ENCODE measurements at places on chromosomes 11 and 22.

DNA sequence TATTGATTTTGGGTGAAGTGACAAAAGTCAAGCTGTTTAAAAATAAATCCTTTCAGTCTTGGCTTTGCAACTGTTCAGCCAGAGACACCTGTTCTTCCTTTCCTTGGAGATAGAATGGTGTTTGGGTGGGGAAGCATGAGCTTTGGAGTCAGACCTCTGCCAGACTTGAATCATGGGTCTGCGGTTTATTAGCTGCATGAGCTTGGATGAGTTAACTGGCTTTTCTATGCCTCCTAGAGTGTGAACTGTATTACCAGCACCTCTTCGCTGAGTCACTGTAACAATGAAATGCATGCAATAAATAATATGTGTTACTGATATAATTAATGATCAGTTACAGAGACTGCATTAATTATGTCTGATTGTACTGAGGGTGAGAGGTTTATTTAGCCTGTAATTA, 13.5 kb upstream of the MYEOV start:
- no peak for DNase-seq

- DNase-seq = no peak
Observed at GRCh38 chr11:113484223-113484622, 9.0 kb upstream of the DRD2 start.

DNA sequence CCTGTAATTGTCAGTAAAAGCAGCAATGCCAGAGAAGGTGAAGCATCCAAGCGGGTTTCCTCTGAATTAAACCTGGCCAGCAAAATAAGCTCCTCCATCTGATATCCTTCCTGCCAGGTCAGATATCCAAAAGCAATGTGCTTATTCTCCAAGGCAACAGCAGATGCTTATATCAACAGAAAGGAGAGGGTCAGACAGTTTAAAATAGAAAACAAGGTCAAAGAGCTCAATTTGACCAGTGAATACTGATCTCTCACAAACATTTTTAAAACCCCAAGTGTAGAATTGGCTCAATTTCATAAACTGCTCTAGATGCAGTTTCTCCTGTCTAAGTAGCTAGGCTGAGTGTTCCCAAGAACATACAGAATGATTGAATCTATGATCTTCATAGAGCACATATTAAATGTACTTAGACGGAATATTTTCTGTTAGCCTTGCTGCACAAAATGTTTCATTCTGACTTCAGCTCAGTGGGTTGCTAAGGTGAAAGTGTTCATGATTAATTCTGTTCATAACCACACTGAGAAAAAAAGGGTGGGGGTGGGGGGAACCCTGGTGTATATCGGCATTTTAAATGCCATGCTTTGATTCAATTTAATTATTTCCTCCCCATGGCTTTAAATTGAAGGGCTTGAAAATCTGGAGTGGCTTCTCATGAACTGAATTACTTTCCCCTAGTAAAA, 174.2 kb upstream of the ARHGAP20 start:
- DNase-seq = no peak

DNA sequence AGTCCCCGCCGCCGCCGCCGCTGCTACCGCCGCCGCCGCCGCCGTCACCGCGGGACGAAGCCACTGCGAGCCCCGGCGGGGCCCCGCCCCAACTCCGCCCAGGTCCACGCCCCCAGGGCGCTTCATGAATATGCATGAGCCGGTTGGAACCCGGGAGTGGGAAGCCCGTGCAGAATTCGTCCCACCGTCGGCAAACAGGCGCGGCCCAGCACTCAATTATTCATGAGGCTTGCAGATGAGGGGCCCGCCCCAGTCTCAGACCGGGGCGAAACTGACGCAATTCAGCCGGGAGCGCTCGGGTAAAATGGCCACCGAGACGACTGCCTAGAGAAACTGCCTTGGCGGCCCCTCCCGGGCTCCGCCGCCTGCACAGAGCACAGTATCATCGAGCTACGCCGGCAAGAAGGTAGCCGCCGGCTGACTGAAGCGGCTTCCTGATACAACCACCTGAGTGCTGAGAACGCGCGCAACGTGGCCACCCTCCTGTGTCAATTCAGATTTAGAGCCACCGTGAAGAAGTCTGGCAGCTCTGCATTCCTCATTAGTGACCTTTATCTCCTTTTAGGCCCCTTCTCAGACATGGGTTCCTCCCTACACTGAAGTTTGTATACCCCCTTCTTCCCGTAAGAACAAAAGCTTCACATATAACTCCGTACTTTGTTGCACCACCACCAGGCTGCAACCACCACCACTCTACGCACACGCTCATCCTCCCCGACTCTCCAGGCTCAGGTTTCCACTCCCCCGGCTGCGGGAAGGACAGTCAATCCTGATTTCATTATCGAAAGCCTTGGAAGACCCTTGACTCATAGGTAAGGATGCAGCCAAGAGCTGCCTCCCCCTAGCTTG, at the start of gene TNKS1BP1:
TNKS1BP1 (minus strand) TSS at position 67 of the 849 bp plus-strand sequence. CDS start 3,067 bp downstream, outside the sequence.
- peak; percentile 94 for DNase-seq

- DNase-seq = peak; percentile 64
Observed at GRCh38 chr11:63537293-63538101, 889 bp downstream of the PLAAT4 start.

DNA sequence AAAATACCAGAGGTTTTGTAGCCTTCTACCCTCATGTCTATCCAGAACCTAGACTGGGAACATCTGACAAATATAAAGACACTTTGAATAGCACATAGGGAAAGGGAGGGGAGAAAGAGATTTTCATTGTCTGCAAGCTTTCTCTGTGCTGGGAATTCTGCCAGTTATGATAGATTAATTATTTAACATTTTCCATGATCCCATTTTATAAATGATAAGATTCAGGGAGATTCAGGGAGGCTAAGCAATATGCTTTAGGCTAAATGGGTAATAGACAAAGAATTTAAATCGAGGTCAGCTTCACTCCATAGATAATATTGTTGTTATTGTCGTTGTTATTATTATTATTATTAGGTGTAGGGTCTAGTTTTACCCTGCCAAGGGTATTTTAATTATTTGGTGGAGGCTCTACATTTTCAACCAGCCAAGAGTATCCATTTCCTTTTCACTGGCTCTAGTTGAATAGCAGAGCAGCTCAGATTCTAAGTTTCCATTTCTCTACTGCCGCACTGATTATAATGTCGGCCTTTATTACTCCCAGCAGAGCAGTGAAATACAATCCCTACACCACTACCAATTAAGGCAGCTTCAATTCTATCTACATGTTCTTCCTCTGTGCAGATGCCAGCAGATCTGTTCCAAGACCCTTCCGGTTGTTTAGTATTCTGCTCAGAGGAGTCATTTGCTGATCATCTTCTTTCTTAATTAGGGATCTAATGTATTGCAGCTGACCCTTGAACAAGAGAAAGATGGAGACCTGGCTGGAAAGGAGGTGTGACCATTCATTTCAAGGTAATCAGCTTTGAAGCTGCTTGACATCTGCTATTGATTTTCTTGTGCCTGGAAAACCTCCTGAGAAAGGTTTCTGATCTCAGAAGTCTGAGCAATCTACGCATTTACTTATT, 23.8 kb upstream of the SYN3 start:
- no peak for DNase-seq

- DNase-seq = peak; percentile 34
Observed at GRCh38 chr11:35526370-35526792, 965 bp upstream of the PAMR1 start.

DNA sequence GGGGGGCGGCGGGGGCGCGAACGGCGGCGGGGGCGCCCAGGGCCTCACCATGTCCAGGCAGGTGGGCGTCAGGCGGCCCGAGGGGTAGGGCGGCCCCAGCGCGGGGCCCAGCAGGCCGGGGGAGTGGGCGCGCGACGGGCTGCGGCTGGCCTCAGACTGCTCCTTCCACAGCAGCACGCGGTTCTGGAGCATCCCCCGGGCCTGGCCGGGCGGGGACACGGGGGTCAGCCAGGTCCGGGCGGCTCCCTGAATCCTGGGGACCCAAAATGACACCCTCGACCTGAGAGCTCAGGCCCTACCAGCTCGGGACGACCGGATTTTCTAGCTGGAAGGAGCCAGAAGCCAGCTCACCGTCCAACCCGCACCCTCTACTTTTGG, 5.5 kb upstream of the SLC16A8 start:
- no peak for DNase-seq

- DNase-seq = no peak
Observed at GRCh38 chr22:37209140-37209845, 3.0 kb downstream of the SSTR3 start.

GRCh38 chr11:67288198-67288451, 978 bp upstream of the ANKRD13D start:
- no peak for DNase-seq

- no peak for DNase-seq
Observed at GRCh38 chr22:38761202-38762162, 5.7 kb upstream of the SUN2 start.

- no peak for DNase-seq
Observed at GRCh38 chr11:64186492-64187165, 658 bp downstream of the STIP1 start.

DNA sequence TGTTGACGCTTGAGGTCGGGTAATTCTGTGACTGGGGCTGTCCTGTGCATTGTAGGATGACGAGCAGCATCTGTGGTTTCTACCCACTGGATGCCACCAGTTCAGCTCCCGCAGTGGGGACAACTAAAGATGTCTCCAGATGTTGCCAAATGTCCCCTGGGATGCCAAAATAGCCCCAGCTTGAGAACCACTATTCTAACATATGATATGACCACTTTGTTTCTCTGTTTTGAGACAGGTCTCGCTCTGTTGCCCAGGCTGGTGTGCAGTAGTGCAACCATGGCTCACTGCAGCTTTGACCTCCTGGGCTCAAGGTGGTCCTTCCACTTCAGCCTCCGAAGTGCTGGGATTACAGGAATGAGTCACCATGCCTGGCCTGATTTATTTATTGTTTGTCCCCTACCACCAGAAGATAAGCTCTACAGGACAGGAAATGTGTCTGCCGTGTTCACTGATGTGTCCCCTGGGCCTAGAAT, 4.4 kb upstream of the MEN1 start:
- DNase-seq = no peak

GRCh38 chr11:1299621-1300020, 9.8 kb downstream of the TOLLIP start:
- DNase-seq = no peak

GRCh38 chr22:31585161-31585859, 76.7 kb downstream of the PISD start:
- DNase-seq = no peak

DNA sequence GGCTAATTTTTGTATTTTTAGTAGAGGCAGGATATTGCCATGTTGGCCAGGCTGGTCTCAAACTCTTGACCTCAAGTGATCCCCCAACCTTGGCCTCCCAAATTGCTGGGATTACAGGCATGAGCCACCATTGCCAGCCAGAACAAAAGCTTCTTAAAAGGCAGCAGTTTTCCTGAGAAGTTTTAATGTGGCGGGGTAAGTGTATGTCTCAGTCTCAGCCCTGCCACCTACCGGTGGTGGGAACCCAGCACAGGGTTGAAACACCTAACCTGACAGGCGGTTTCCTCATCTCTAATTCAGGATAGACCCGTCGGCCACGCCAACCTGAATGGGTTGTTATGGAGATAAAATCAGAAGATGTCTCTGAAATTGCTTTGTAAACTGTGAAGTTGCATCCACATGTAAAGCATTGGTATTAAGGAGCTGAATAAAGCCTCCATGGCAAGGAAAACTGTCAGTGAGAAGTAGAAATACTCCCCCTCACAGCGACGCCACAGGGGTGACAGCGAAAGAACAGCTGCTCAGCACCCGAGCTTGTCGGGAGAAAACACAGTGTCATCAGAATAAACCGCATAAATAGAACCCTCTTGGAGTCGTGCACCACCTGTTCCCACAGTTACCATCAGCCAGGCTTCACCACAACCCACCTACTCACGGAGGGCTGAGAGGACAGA, 165.9 kb upstream of the NCAM1 start:
- no peak for DNase-seq

- no peak for DNase-seq
Observed at GRCh38 chr11:90635151-90635550, 412.3 kb upstream of the CHORDC1 start.

DNA sequence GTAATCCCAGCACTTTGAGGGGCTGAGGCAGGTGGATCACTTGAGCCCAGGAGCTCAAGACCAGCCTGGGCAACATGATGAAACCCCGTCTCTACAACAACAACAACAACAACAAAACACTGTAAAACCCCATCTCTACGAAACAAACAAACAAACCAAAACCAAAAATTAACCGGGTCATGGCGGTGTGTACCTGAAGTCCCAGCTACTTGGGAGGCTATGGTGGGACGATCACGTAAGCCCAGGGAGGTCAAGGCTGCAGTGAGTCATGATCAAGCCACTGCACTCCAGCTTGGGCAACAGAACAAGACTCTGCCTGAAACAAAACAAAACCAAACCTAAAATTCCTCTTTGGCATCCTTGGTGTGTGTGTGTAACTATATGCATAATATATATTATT, 7.0 kb upstream of the POLA2 start:
- DNase-seq = no peak

- no peak for DNase-seq
Observed at GRCh38 chr11:7364660-7365059, 113.0 kb downstream of the SYT9 start.

GRCh38 chr22:16866167-16866566, 41.0 kb upstream of the XKR3 start:
- no peak for DNase-seq

DNA sequence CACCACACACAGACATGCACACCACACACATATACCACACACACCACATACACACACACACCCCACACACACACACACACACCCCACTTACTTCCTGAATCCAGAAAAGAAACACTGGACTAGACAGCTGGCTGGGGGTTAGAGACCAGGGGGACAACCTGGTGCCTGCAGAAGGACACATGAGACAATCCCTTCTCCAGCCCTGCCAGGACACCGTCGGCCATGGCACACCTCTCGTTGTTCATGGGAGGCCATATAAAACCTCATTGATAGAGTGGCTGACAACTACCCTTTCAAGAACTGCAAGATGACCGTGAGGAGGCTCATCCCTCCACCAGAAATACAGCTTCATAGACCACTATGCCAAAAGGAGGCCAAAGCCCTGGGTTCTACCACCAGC, 54.3 kb downstream of the IGSF9B start:
- DNase-seq = no peak

GRCh38 chr11:122202161-122202950, 86.3 kb upstream of the BLID start:
- DNase-seq = no peak

- no peak for DNase-seq
Observed at GRCh38 chr11:64276653-64277431, 7.6 kb downstream of the BAD start.

GRCh38 chr11:127950162-127950561, 637.2 kb downstream of the ETS1 start:
- no peak for DNase-seq

DNA sequence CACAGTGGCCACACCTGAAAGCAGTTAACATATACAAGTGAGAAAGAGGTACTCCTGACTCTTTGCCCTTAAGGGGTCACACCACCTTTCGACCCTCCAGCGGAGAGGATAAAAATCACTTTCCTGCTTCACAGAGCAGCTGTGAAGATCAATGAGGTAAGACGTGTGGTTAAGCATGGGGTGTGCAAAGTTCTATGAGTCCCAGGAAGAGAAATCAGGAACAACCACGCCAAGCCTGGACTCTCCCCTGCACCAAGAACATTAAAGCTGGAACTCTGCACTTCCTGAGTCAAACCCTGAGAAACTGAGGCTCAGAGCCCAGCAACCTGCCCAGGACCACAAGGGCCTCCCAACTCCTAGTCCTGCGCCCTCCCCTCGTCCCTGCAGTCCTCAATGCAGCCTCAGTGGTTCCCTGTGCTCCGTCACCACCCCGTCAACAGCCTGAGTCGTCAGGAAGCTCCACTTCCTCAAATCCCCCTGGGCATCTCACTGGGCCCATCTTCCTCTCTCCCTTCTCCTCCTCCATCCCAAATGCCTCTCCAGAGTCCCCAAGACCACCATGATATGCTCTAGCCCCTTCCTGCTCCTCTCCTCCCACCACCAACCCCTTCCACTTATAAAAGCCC, 17.7 kb downstream of the TNKS1BP1 start:
- no peak for DNase-seq

- no peak for DNase-seq
Observed at GRCh38 chr22:37210041-37210803, 2.1 kb downstream of the SSTR3 start.

All from stimulated activated effector memory CD8-positive, alpha-beta T cell treated with anti-CD3 and anti-CD28 coated beads, Interleukin-12 subunit alpha, Interleukin-12 subunit beta, amount 100 ng/mL, for 72 hours (primary cell).